ENCODE measurements at places on chromosomes 3 and 15.
A peak's percentile ranks its signal among the peaks of the same experiment; 100 is the strongest.

GRCh38 chr15:67140078-67140833 is 74.9 kb downstream of the SMAD3 start:
- no peak for DNase-seq

- DNase-seq = no peak
These were observed 3.7 kb downstream of the TRAK1 start for GRCh38 chr3:42094691-42095391.

GRCh38 chr3:43023746-43024145 is 44.6 kb downstream of the GASK1A start:
- no peak for DNase-seq

DNA sequence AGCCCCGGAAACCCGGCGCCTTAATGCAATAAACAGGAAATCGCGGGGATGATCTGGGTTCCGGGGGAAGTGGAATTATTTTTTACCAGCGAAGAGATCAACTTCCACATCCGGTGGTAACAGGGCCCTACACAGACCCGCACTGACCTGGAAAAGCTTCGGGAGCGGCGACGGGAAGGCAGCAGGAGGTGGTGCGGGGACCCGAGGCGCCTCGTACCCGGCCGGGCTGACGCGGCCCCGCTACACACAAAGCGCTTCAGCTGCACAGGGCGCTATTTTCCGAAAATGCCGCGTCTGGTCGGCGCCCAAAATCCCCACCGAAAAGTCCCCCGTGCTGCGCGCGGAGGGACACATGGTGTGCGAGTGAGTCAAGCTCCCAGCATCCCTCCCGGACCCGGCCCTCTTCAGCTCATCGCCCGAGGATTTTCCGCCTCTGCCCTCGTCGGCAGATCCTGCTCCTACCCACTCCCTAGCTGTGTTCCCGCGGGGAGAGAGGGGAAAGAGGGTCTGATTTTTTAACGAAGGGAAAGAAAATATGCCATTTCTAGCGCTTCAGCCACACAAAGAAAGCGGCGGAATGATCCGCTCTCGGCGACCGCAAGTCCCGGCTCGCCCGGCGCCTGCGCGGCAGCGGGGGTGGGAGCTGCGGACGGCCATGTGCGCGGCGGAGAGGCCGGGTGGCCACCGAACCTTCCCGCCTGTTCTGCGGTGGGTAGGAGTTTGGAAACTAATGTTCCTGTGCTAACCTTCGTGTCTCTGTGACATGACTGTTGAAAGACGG is at the start of gene GABPB1:
Gene GABPB1 (minus strand): TSS at position 361 of the 781 bp plus-strand sequence. CDS start 45,400 bp downstream, outside the sequence.
- peak; percentile 98 for DNase-seq

DNA sequence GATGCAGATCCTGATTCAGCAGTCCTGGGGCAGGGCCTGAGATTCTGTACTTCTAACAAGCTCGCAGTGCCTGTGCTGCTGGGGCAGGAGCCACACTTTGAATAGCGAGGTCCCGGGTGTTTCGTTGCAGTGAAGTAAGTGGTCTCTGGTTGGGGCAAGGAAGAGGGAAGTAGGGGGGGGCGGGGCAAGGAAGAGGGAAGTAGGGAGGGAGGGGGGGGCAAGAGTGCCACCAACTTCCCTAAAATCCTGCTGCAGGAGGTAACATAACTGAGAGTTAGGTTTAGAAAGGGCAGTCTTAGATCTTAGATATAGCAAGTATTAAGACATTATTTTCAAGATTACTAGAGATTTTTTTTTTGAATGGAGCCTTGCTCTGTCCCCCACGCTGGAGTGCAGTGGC is 35.5 kb downstream of the CRTAP start:
- no peak for DNase-seq

- no peak for DNase-seq
These were observed 7.6 kb downstream of the XXYLT1 start for GRCh38 chr3:195263193-195263924.

DNA sequence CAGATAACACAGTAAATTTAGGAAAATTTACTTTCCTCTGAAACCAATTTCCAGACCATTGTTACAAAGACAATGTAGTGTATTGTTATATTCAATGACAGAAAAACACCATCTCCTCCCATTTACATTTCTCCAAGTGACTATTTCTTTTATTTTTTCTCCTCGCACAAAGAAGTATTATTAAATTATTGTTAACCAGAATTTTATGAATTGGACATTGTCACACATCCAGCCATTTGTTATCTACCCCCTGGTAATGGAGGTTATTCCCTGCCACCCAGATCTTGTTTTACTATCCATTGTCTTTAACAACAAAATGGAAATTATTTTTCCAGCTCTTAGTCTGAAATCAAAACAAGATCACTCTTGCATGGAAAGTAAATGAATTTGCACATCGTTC is 511.3 kb downstream of the FGF12 start:
- no peak for DNase-seq

DNA sequence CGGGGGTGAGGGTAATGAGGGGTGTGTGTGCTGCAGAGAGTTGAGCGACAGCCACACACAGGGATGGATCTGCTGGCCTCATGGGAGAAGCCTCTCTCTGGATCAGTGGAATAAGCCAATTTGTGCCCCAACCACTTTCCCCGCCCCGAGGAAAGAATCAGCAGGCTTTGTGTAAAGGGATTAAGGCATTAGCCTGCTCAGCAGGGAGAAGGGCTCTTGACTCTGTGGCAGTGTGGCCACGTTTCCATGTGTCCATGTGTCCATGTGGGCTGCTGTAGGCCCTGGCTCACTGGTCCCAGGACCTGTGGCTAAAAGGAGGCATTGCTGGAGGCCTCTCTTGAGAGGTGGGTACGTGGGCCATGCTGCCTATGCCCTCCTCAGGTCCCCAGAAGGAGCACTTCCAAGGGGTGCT is 104.7 kb downstream of the HMG20A start:
- DNase-seq = no peak

DNA sequence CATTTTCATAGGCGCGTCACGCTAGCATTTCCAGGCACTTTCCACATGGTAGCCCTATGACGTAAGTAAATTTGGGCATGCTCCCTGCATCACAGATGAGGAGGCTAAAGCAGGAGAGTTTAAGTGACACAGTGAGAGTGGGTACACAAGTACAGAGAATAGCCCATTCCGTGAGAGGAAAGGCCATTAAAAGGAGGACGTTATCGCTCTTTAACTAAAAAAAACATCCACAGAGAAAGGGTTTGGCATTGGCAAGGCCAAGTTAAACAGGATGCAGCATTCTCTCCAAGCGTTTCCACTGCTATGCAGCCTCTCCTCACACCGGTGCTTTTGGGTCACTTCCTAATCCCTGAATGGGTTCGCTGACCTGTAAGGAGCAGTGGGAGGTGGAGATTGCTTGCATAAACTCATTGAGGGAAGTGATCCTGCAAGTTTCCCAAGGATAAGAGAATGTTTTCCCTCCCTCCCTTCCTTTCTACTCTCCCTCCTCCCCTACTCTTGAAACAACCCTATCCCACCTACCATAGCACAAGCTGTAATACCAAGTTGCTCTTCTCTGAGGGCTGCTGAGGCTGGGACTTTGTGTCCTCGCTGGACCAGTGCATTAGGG is 147.7 kb downstream of the VGLL4 start:
- peak; percentile 86 for DNase-seq

DNA sequence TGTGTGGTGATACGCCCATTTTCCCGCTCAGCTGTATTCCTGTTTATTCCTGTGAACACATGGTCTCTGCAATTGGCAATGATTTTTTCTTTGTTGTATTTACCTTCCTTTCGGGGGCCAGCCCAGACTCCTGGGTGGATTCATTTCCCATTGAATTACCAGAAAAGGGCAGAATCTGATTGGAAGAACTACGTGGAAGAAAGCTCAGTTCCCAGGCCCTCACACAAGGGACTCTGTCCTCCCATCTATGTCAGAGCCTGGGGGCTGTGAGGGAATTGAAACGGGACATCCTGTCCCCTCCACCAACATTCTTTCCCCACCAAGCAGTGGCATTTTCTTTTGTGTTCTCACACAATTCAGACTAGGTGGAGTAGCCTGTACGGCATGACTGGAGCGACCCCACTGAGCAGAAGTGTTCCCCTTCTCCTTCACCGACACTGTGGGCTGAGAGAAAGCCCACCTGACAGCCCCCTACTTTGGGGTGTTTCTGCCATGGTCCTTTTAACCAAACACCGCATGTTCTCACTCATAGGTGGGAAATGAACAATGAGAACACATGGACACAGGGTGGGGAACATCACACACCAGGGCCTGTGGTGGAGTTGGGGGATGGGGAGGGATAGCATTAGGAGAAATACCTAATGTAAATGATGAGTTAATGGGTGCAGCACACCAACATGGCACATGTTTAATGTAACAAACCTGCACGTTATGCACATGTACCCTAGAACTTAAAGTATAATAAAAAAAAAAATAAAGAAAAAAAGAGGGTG is 32.1 kb upstream of the RFTN1 start:
- DNase-seq = no peak
